Nephron progenitor cell (in vitro differentiated cells): ENCODE measurements at places on chromosomes 12 and 14.

DNA sequence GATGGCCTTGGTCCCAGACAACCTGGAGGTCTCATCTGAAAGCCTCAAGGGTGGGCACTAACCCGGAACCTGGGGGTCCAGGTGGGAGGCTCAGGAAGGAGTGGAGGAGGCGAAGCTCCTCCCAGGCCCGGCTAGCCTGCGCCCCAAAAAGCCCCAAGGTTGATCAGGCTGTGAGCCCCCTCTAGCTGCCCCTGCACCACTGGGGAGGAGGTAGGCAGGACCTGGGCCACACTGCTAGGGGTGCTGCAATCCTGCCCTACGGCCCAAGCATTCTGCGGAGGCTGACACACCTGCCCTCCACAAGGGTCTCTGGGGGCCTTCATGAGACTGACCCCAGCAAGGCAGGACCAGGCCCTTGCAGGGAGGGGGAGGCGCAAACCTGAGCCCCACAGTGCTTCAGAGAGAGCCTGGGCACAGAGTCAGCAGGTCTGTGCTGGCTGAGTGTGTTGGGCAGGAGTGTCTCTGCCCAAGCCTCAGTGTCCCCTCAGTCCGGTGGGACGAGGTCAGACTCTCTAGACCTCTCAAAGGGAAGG, 51.9 kb downstream of the CCDC85C start:
- no peak for DNase-seq

GRCh38 chr12:12539028-12539810, 23.4 kb downstream of the DUSP16 start:
- DNase-seq, result no peak

DNA sequence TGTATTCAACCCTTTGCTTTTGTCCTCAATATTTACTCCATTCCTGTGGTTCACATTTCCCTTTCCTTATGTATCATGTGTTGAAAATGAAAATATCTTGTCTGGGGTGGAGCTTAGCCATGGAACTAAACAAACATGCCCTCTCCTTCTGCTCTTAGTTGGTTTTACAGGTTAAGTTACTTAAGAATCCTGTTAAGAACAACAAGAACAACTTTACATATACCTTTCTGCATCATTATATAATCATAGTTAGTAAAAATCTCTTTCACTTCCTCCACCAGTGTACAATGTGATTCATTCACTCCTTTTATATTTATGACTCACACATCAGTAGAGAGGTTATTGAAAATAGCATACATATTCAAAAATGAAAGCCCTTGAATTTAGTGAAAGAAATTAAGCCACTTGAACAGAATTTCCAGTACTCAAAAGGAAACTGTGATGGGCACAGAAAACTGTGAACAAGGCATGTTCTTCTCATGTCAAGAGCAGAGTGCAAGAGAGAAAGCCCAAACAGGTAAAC, 307.7 kb downstream of the CCDC91 start:
- no peak for DNase-seq

- no peak for DNase-seq
Observed at GRCh38 chr12:117111386-117111785, 12.2 kb upstream of the TESC start.

DNA sequence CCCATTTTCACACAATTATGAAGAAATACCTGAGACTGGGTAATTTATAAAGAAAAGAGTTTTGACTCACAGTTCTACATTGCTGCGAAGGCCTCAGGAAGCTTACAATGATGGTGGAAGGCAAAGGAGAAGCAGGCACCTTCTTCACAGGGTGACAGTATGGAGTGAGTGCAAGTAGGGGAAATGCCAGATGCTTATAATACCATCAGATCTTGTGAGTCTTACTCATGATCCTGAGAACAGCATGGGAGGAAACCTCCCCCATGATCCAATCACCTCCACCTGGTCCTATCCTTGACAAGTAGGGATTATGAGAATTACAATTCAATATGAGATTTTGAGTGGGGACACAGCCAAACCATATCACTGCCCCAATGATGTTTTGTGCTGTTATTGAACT, 189.3 kb upstream of the CRY1 start:
- DNase-seq, result no peak

GRCh38 chr12:1473418-1473817, 121.0 kb downstream of the FBXL14 start:
- DNase-seq, result no peak

DNA sequence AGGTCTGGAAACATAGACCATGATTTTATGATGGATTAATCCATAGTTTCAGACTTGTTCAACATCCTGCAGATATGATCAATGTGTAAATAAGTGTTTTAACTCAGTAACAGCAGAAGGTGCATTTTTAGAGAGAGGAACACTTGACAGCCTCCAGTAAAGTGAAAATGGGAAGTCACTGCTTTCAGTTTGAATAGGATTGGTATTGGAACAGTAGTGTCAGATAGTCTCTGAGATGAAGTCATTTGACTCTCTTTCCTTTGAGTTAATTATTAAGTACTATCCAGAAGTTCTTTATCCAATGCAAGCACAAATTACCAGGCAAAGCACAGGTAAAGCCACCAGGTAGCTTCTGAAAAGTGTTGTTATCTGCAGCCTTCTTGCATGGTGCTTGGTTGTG, 14.5 kb upstream of the NAV3 start:
- DNase-seq, result no peak

GRCh38 chr14:33996462-33996861, 45.6 kb upstream of the EGLN3 start:
- no peak for DNase-seq

- no peak for DNase-seq
Observed at GRCh38 chr12:69569236-69569635, 16.0 kb upstream of the CCT2 start.

DNA sequence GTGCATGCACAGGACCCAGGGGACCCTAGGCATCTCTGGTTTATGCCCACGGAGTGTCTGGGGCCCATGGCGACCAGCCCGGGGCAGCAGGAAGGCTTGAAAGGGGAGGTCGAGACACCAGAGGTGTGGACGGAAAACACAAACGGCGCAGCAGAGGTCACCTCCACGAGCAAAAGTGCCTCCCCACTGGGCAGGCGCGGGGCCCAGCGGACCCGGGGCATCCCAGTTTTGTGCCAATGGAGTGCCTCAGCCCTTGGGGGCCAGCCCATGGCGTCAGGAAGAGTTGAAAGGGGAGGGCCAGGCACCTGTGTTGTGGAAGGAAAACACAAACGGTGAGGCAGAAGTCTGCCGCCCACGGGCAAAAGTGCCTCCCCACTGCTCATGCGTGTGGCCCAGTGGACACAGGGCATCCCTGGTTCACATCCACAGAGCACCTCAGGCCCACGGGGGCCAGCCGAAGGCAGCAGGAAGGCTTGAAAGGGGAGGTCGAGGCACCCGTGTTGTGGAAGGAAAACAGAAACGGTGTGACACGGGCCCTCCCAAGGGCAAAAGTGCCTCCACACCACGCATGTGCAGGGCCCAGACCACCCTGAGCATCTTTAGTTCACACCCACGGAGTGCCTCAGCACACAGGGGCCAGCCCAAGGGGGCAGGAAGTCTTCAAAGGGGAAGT, 378.8 kb downstream of the ALG10 start:
- no peak for DNase-seq

- DNase-seq, result no peak
Observed at GRCh38 chr12:106369624-106370346, 12.2 kb downstream of the POLR3B start.

GRCh38 chr12:20656600-20656999, 38.5 kb upstream of the SLCO1C1 start:
- DNase-seq, result no peak

DNA sequence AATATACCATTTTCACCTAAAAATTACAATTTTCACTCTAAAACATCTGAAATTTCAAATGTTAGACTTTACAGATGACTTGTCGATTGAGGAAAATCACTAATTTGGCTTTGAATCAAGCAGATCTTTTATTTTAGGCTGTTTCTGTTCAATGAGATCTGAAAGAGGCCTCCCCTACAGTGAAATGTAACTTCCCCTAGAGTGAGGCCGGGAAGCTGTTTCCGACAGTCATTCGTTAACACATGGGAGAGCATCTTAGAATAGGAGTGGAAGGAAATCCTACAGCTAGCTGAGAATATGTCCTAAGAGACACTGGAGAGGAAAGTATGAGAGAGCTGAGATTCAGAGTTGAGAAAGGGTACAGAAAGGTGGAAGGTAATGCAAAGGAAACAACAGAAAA, 5.7 kb upstream of the C14orf93 start:
- no peak for DNase-seq

GRCh38 chr12:49966511-49967041, 4.9 kb downstream of the AQP5 start:
- no peak for DNase-seq

- no peak for DNase-seq
Observed at GRCh38 chr12:120225852-120226640, 25.1 kb upstream of the RPLP0 start.

DNA sequence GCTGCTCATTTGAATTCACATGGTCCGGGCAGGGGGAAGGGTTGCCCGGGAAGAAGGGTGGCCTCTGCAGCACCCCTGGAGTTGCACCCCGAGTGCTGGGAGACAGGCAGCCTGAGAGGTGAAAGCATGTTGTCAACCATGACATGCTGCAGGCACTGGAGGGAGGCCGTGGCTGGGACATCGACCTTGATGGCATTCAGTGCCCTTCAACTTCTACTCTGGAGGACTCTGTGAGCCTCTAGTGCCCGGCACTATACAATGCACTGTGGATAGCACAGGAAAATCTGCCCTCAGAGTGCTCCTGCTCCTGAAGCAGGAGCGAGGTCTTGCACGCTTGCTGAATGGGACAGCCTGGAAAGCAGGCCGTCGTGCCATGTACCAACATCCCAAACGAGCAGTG, 359.3 kb upstream of the FKBP4 start:
- DNase-seq, result no peak
